ENCODE measurements at places on chromosomes 12 and 14.

DNA sequence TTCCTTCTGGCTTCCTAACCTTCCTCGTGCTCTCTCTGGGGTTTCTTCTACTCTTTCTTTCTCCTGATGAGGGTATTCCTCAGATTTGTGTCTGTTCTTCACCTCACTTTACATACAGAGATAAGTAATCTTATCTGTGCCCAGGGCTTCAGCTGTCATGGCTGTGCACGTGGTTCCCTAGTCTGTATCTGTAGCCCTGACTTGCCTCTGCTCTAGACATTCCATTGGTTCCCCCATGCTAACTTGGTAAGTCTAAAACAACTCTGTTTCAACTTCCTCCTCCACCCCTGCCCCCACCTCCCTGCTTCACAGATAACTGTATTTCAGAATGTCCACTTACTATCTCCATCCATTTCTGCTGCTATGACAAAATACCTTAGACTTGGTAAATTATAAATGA is 10.8 kb downstream of the DIP2B start:
- no peak for DNase-seq

- DNase-seq: no peak
Observed at GRCh38 chr14:78238141-78238540, 68.0 kb downstream of the NRXN3 start.

- DNase-seq: no peak
Observed at GRCh38 chr12:129762436-129762835, 141.4 kb downstream of the TMEM132D start.

- no peak for DNase-seq
Observed at GRCh38 chr12:109961201-109961600, 35.0 kb downstream of the GIT2 start.
